Osteoblast (primary cell): ENCODE measurements at places on chromosomes 3 and 15.
A peak's percentile ranks its signal among the peaks of the same experiment; 100 is the strongest.

GRCh38 chr3:194268654-194269512 lies 82.2 kb downstream of the CPN2 start:
- DNase-seq: peak; percentile 72

GRCh38 chr15:67902579-67903009 lies 62.7 kb upstream of the RNU6-1 start:
- no peak for DNase-seq

DNA sequence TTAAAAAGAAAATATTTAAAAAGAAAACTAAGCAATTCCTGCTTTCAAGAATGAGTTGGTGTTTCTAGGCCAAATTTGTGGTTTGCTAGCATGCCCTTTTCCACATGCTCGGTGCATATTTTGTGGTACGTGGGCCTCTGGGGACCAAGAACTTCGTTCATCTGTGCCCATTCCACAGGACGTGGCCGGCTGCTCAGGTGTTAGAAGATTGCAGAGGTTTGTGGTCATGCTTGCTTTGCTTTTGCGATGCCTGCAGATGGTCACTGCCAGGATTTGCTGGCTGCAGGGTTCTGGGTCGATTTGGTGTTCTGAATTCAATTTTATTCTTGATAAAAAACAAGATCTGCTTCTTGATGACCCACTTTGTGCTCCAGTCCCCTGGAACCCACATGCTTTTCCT lies 7.5 kb downstream of the PSTPIP1 start:
- no peak for DNase-seq

- peak; percentile 97 for DNase-seq
Measured at GRCh38 chr15:31391687-31392671, 65.3 kb downstream of the KLF13 start.

GRCh38 chr3:142028243-142028777 lies 121.0 kb downstream of the TFDP2 start:
- DNase-seq: peak; percentile 66

- peak; percentile 42 for DNase-seq
Measured at GRCh38 chr3:146117406-146118285, 43.3 kb downstream of the PLOD2 start.

- DNase-seq: peak; percentile 75
Measured at GRCh38 chr3:158108445-158108985, 1.4 kb upstream of the RSRC1 start.

- peak; percentile 84 for DNase-seq
Measured at GRCh38 chr3:193240850-193241706, at the start of gene PLAAT1. PLAAT1 (plus strand) TSS chr3:193241222; CDS start chr3:193255651, 14,429 bp downstream.

DNA sequence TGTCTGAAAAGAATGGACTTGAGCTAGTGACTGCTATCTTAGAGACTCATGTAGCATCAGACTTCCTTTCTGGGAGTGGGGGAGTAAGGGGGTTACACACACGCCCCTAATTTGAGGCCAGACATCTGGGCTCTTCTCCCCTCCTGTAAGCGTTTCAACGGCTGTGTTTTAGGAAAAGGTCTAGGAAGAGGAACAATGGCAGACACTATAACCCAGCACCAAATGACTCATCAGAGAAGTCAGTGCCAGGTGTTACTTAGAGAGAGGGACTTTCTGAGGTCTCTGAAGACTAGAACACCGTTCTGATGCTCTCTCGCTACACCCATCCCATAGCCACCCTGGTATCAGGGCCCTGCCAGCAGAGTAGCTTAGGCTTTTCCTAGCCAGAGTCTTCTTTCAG lies 65.5 kb downstream of the SSUH2 start:
- DNase-seq: no peak

DNA sequence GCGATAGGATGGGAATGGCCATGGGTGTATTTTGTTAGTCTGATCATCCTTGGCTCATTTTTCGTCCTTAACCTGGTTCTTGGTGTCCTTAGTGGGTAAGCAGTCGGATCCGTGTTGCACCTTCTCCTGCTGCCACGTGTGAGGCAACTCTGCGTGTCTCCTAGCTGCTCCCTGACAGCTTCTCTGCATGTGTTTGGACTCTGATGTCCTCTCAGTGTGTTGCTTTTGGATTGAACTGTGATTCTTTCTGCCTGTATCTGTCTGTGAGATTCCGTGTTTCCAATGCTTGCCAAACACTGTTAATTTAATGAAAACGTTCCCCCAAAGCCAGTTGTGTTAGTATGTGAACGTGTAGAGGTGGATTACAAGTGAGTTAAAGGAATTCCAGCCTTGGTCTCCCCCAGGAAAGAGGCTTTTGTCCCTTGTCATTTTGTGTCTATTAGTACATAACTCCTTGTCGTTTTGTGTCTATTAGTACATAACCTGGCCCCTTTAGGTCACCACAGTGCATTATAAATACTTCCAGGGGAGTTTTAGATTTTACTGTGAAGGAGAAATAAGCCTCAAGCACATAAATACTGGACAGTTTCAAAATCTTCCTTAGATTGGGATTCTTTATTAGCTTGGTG lies 172.4 kb downstream of the CHDH start:
- peak; percentile 55 for DNase-seq

DNA sequence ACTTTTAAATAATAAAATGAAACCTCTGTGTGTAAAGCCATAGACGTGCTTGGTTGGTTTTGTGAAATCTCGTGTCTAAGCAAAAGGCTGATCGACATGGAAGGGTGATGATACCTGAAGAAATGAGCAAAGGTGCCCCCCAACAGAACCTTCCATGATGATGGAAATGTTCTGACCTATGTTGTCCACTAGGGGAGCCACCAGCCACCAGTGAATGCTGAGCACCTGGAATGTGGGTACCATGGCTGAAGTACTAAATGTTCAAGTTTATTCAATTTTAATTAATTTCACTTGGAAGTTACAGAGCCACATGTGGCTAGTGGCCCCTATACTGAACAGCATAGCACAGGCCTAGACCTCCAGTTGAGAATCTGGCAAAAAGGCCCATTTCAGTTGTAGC lies 158.8 kb downstream of the POLR2M start:
- no peak for DNase-seq

GRCh38 chr3:122794779-122795673 lies at the start of gene SLC49A4:
SLC49A4 (plus strand) TSS chr3:122795069; CDS start chr3:122795193, 124 bp downstream.
- DNase-seq: peak; percentile 98

GRCh38 chr3:24899901-24900603 lies 405.4 kb upstream of the THRB start:
- DNase-seq: no peak

GRCh38 chr15:78909791-78910228 lies 35.0 kb downstream of the CTSH start:
- DNase-seq: no peak

DNA sequence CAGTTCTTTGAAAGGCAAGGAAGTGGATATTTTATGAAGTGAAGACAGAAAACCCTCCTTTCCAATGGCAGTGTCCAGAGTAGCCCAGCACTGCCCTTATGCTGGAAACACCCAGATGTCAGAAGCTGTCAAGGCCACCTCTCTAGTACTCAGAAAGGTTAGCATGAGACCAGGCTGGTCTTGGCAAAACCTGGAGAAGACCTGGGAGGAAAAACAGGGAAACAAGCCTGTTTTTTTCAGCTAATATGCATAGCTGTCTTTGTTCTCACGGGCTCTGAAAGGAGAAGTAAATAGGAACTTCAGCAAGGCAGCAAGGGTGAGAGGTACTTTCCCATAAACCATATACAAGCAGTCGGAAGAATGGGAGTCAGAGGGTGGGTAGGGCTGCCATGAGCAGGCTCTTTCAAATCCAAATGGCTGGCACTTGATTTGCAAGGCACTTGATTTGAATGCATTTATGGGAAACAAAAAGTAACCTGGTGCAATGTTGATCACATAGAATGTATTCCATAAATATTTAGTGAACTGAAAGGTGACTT lies 55.8 kb downstream of the HEG1 start:
- DNase-seq: no peak

- no peak for DNase-seq
Measured at GRCh38 chr3:146166415-146166821, 5.4 kb upstream of the PLOD2 start.

- no peak for DNase-seq
Measured at GRCh38 chr15:96695426-96695825, 364.9 kb downstream of the NR2F2 start.

GRCh38 chr3:67384760-67385397 lies 269.5 kb downstream of the SUCLG2 start:
- DNase-seq: peak; percentile 42

- DNase-seq: no peak
Measured at GRCh38 chr3:185992831-185993374, 55.1 kb upstream of the TRA2B start.

DNA sequence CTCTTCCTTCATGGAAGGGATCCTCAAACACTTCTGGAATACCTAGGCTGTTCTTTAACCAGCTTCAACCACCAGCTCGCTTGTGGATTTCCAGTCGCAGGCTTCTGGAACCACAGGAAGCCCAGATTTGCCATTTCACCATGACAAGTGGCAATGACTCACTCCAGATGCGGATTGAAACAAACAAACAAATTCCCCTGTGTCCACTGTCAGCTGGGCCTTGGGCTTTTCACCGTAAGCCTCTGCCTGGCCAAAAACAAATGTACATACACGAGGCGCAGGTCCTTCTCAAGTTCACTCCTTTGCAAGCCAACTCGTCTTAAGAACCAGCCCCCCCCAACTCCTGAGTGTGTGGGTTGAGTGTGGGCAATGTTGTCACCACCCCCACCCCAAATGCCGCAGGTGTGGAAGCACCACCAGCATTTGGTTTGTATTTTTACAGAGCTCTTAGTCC lies 8.8 kb downstream of the BCL6 start:
- peak; percentile 74 for DNase-seq

DNA sequence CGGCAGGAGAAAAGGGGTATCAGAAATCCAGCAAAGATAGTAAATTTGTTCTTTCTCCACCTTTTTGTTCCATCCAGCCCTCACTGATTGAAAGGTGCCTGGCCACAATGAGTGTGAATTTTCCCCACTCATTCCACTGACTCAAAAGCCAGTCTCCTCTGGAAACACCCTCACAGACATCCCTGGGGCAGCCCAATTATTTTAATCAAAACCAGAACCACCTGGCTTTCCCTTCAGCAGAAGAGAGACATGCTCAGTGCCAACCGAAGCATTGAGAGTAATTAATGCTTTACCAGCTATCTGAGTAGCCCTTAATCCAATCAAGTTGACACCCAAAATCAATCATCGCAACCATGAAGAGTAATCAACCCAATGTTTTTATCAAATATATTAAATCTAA lies 1129.6 kb upstream of the GBE1 start:
- no peak for DNase-seq

GRCh38 chr3:122563717-122564025 lies 429 bp downstream of the PARP9 start:
- no peak for DNase-seq
